Tibial nerve (tissue), 4 donors: ENCODE measurements at places on chromosomes 6 and 20. TPM values are rescaled to one million over a fixed set of nuclear protein-coding genes. Genes with fewer than 3 reads are reported as not detected.

DNA sequence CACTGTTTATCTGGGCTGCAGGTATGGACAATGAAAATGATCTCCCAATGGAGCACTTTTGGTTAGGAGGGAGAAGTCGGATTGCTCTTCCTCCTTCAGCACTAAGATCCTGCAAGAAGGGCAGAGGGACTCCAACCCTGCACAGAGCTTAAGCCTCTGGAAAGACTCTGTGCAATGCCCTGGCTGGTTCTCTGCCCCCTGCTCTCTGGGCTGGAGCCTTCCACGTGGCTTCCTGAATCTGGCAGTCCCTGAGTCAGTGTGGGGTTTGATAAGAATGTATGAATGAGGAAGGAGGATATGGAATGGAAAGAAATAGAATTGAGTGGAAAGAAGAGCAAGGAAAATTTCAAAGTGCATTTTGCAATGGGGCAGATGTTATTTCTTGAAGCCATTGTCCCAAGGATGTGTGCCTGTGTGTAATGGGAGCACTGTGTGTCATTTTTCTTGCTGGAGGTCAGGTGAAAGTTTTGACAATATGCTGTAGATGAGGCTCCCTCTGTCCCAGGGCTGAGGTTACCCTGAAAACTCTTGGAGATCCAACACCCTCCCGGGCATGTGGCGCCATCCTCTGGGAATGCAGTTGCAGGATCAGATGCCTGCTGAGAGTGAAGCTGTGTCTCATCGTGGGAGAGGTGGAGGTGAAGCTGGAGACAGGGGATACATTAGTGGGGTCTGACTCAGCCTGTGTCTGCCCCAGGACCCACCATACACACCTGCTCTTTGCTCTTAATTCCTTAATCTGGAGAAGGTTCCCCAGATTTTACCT lies 16.3 kb upstream of the CST9L start:
- no peak for DNase-seq
- H3K27ac ChIP-seq: no peak overlapping the region
- H3K27me3 ChIP-seq: no peaks in the 10 kb centered on the region

The CCN5 gene
- 84.0 TPM for total RNA-seq

DNA sequence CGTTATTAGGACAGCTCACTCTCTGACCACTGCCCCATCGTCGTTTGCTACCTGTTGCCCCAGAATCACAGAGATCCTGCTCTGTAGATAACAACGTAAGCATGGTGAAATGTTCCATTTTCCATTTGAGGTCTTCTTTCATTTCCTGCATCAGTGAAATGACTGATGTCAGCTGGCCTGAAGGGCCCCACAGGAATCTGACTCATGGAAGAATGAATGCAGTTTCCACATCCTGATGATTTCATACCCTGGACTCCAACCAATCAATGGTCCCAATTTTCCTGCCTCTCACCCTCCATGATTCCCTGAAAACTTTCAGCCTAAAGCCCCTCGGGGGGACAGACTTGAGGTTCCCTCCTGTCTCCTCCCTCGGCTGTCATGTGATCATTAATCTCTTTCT lies 394.4 kb upstream of the CDH4 start:
- H3K36me3 ChIP-seq: no peaks in the 10 kb centered on the region
- no peaks in the 10 kb centered on the region for H3K27me3 ChIP-seq
- DNase-seq: no peak
- H3K4me1 ChIP-seq: no peaks in the 10 kb centered on the region
- no peak overlapping the region for H3K27ac ChIP-seq

- H3K4me1 ChIP-seq: no peaks in the 10 kb centered on the region
- no peak overlapping the region for H3K27ac ChIP-seq
These were observed 20.2 kb upstream of the CD2AP start for GRCh38 chr6:47457370-47457769.

The LTB gene
- not detected for total RNA-seq

The PGC gene
- total RNA-seq: not detected

The TRIM15 gene
- total RNA-seq: not detected

- H3K36me3 ChIP-seq: no peaks in the 10 kb centered on the region
- H3K27ac ChIP-seq: no peak overlapping the region
- peak; percentile 38 for DNase-seq
- no peak overlapping the region for H3K4me3 ChIP-seq
- no peaks in the 10 kb centered on the region for H3K27me3 ChIP-seq
- no peaks in the 10 kb centered on the region for H3K4me1 ChIP-seq
These were observed 67.7 kb downstream of the SYCP2L start for GRCh38 chr6:10954590-10955010.

The ADGRF5 gene
- total RNA-seq: 32.4 TPM
